Iris pigment epithelial cell (primary cell): ENCODE measurements at places on chromosomes 7 and 10.

DNA sequence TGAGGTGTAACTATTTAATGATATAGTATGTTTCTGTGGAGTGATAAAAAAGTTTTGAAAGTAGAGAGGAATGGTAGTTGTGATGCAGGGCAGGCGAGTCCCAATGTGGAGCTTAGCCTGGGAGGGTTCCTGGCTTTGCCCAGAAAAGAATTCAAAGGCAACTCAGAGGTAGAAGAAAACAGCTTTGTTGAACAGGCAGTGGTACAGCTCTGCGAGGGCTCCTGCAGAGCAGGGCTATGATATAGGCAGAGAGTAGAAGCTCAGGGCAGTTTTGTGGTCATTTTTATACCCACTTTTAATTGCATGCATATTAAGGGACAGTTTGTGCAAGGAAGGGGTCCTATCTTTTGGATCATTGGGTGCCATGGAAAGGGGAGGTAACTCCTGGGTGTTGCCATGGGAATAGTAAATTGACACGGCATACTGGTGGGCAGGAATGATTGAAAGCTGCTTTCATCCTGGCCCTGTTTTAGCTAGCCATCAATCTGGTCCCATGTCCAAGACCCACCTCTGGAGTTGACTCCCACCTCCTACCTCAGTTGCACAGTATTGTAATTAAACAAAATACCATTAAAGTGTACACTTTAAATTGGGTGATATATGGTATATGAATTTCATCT, 12.4 kb downstream of the CYP2C8 start:
- no peak for DNase-seq

DNA sequence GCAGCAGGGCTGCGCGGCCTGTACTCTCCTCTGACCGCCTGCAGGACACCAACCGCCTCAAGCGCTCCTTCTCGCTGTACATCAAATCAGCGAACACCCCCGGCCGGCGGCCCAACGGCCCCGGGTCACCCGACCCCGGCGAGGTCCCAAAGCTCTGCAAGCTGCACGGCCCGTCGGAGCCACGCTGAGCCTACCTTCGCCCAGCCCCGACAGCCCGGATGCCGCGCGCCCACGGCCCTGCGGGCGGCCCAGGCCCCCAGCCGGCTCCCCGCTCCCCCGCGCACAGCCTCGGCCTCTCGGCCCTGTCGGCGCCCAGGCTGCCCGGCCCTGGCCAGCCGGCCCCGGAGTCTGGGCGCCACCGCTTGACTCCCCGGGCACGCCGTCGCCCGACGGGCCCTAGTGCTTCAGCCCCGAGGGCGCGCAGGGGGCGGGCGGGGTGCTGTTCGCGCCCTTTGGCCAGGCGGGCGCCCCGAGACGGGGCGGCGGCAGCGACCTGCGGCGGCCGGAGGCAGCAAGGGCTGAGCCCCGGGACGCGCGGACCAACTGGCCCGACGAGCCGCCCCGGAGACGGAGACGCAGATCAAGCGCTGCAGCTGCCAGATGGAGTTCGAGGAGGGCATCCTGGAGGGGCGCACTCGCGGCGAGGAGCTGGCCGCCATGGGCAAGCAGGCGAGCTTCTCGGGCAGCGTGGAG, 11.1 kb upstream of the SEC24C start:
- no peak for DNase-seq

GRCh38 chr7:102024769-102025391, 207.5 kb downstream of the CUX1 start:
- peak; percentile 18 for DNase-seq

- peak; percentile 74 for DNase-seq
Measured at GRCh38 chr10:52215745-52216361, 98.2 kb upstream of the DKK1 start.

DNA sequence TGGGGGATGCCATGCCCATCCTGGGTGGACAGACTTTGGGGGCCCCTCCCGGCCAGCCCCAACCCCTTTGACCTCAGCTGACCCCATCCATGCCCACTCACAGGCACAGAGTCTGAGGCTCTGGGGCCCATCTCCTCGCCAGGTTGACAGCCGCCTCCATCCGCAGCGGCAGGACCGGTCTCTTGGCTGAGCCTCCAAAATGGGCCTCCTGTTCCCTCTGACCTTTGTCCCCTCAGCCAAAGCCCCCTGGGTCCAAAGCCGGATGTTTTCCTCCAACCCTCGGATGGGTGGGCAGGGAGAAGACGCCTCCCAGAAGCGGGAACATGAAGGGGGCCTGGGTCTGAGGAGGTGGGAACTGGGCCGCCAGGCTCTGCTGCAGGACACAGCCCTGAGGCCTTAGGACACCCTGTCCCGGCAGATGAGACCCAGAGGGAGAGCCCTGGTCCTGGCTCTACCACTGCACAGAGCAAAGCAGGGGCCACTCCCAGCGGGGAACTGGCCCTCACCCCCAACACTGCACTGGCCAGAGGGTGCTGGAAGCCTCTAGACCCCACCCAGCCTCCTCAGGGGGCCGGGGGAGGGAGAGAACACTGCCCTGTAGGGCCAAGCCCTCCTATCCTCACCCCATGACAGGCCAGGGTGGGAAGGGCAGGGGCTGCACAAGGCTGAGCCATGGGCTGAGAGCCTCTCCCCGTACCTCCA, 12.6 kb downstream of the PDGFA start:
- DNase-seq: no peak

- peak; percentile 78 for DNase-seq
Measured at GRCh38 chr10:36725581-36726520, 399.5 kb upstream of the ANKRD30A start.

DNA sequence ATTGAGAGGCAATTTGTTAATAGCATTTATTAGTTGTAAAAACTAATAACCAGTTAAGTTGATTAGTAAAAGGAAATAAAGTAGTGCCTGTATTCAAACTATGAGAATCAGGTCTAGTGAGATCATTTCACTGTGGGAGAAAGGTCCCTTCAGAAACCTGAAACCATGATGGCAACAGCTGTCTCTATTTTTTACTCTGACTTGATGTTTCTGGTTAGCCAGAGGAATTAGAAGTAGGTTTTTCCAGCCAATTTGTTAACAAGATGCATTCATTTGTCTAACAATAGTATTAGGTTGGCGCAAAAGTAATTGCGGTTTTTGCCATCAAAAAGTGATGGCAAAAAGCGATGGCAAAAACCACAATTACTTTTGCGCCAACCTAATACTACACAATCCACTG, 272.2 kb upstream of the YAE1 start:
- no peak for DNase-seq

DNA sequence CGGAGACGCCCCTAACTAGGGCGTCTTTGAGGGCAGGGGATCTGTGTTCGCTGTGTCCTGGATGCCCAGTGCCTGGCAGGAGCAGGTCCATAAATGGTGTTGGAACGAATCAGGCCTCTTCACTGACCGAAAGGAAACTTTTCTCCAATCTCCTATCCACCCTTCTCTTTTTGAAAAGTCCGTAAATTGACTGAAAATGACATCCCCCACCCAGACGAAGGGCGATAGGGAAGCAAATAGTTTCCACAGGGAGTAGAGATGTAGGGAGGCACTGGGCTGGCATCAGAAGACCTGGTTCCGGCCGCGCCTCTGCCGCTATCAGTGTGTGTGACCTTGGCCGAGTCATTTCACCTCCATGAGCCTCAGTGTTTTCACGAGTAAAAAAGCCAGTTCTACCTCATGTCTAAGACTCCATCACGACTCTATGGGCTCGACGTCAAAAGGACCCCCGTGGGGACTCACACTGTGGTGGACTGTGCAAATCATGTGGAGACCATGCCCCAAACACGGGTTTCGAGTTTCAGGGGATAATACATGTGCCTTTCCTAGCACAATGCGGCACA, 497 bp upstream of the RAB11FIP2 start:
- no peak for DNase-seq

DNA sequence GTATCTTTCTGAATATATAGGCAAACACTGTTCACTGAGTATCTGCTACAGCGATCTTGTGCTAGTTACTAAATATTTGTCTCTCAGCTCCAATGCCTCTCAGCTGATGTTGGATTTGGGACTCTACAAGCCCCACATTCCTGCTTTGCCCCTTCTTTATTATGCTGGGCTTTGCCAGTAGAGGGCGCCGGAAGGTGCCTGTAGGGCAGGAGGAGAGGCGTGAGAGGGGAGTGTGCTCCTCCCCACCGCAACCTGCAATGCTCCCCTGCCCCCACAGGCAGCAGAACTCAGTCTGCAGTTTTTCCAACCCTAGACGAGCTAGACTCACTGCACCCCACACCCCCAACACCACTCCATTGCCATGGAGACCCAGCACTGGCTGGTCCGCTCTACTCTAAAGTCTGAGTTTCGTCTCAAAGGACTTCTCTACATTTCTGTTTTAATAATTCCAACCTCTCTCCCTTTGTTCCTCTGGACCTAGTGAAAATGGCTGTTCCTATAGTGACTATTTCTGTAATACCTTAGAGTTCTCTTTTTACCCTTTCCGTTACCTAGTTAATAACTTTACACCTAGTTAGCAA, 337.6 kb downstream of the CCSER2 start:
- no peak for DNase-seq
